ENCODE measurements at places on chromosomes 6 and 20.
A peak's percentile ranks its signal among the peaks of the same experiment; 100 is the strongest.

- DNase-seq: no peak
These were observed 608.3 kb upstream of the CITED2 start for GRCh38 chr6:139982652-139983295.

DNA sequence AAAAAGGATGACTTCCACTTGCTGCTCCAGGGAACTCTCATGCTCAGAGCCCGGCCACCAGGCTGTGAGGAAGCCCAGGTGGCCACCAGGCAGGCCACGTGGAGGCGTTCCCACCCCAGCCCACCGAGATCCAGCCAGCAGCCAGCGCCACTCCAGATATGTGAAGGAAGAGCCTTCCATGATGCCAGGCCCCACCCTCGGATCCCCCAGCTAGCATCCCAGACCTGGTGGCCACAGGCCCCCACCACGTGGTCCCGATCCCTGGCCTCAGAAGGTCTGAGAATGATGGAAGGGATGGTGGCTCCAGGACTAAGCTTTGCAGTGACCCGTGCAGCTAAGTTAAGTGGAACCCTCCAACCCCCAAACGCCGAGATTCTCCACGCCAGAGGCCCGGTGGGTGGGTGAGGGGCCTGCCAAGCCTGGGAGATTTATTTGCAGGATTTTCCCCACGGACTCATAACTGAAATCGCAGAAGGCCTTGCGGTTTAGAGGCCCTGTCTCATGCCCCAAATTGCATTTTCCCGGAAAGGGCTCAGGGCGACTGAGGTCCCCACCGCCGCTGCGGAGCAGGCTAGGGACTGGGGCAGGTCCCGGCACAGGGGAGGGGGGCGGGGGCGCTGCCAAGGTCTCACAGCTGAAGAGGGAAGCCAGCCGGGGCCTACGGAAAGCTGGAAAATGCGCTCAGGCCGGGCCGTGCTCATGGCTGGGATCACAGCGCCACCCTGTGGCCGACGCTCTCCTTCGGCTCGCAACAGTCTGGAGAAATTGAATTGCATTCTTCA is 31.1 kb upstream of the CST7 start:
- DNase-seq: peak; percentile 85

- DNase-seq: no peak
These were observed 44.5 kb downstream of the ATG5 start for GRCh38 chr6:106281088-106281487.

GRCh38 chr20:2814587-2815051 is at the start of gene C20orf141:
Gene C20orf141, plus strand, starts transcription at chr20:2814987. Its CDS starts 198 bp downstream, at chr20:2815185.
- no peak for DNase-seq

DNA sequence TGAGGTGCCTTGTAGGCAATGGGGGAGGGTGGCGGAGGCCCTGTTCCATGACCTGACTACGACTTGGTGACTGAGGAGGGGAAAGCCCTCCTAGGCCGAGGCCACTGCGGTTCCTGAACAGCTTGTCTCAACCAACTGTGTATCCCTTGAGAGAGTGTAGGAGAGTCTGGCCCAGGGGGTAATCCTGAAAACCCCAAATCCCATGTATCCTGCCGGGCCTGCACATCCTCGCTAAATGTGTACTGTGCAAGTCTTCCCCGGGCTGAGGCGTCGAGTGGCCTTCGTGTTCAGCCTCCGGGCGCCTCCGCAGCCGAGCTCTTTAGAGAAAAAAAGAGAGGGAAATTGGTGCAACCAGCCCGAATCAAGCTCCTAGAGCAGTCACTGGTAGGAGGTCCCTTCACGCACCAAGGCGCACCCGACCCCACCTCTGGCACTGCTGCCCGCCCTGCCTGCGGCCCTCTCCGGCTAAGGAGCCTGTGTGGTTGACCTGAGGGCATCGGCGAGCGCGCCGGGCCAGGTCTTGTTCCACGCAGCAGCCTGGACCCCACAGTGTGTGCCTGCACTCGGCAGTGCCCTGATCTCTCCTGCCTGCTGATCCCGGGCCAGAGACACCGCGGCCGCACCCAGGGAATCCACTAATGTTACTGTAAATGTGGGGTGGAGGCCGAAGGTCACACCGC is 7.3 kb downstream of the SIM1 start:
- DNase-seq: no peak

- no peak for DNase-seq
These were observed 43.0 kb downstream of the NTSR1 start for GRCh38 chr20:62751551-62752150.

- no peak for DNase-seq
These were observed 113.3 kb downstream of the LY86 start for GRCh38 chr6:6701864-6702263.

DNA sequence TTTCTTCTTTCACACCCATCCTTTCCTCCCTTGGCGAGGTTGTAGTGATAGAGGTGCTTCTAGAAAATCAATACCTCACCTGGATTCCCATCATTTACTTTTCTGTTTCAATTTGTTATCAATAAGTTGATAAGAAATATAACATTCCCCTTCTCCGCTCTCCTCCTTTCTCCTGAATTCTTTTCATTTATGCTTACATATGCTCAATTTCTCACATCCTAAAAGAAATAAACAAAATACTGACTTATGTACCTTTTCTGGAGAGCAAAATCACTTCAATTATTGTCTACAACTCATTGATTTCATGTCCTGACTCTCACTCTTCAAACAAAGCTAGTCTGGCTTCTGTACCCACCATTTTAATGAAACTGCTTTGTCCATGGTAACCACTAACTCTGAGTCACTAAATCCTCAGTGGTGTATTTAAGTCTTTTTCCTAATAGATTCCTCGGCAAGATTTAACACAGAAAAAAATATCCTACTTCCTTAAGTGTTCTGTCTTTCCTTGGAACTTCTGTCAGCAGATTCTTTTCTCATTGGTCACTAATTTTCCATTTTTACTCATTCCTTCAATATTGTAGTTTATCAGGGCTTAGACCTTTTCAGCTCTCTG is 289.6 kb downstream of the RFPL4B start:
- no peak for DNase-seq

DNA sequence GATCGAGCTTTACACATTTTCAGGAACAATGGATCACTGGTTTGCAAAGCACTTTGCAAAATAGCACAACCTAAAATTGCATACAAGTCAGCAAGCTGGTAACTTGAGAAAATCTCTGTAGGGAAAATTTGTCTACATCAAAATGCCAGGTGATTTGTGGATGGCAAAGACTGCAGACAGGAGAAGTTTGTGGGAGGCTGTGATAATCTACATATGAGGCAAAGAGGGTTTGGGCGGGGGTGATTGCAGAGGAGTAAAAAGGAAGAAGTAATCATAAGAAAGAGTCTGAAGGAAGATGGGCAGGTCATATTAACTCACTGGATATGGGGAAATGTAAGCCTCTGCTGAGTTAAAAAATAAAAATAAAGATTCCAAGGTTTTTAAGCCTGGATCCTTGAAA is 166.3 kb upstream of the STXBP5 start:
- DNase-seq: no peak

- DNase-seq: no peak
These were observed 16.7 kb downstream of the GOPC start for GRCh38 chr6:117585647-117586046.

- no peak for DNase-seq
These were observed 258.8 kb downstream of the GMDS start for GRCh38 chr6:1986454-1987243.

DNA sequence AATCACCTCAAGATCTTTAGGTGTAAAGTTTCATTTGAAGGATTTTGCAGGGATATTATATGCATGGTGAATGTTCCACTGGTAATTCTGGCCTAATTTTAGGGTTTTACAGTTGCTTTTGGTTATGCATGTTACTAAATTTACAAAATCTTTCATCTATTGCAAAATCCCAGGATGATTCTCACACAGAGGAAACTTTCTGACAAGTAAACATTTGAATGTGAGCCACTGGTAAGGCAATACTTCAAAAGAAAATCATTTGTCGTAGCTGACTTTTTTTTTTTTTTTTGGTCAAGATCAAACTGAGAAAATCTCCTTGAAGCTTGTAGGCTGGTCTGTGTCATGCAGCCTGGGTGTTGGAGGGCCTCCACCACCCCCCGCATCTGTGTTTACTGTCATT is 141.9 kb upstream of the EXOC2 start:
- DNase-seq: no peak

DNA sequence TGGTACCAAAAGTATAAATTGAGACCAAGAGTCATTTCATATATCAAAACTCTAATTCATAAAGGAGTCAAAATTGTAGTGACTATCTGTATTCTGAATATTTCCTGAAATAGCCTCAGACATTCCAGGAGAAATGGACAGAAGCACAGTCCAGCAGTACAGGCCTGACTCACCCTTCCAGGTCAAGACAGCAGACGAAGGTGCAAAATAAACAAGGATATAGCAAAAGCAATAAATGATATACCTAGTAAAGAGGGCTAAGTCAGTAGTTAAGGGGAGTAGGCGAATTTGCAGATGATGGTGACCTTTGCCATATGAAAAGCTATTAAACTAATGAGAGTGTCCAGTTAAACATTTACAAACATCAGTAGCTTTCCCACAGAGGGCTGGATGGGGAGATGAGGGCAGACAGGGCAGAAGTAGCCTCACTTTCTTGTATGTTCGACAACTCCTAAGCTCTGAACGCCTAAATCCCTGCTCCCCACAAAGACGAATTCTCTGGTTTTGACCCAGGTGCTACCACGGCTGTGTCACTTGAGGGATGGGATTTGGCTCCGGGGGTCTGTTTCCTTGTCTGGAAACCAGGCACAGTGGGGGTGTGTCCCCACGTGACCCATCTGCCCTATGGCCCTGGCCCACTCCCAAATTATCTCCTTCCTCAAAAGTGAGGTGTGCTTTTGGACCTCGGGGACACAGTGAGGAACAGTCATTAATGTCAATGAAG is 3.6 kb upstream of the SLC52A3 start:
- DNase-seq: no peak

DNA sequence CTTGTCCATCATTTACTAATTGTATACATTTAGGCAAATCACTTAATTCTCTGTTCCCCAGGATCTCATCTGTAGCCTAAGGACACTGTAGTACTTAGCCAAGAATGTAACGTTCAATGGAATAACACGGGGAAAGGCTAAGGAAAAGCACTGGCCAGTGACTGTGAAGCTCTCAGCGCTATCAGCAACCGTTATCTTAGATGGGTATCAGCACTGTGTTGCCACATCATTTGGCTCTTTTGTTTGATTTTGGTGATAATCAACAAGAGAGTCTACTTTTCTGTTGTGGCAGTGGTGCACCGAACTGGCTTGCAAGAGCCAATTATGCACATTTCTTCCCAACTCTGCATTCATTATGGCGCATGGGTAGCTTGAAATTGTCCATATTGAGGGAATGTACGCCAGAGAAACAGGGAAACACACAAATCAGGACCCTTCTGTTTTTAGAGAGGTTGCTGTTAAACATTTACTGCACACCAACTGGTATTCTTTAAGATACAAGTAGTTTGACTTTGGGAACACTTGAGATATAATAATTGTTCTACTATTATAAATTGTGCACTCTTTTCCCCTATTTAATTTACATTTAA is 93.7 kb upstream of the C6orf118 start:
- no peak for DNase-seq

DNA sequence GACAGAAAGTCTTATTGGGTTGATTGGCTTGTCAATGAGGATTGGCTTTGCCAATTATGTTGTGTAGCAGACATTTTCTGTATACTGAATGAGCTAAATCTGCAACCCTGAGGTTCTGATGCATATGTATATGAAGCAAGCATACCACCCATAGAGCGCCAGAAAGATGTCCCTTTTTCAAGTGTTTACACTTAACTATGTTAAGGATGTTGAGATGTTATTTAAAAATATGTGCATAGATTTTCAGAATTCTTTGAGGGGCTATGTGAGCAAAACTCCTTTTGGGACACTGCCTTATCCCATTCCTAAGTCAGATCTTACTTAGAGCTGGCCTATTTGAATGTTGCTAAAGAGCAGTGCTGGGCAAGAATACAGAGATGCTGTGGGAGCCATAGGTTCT is 1.9 kb downstream of the AIG1 start:
- no peak for DNase-seq

DNA sequence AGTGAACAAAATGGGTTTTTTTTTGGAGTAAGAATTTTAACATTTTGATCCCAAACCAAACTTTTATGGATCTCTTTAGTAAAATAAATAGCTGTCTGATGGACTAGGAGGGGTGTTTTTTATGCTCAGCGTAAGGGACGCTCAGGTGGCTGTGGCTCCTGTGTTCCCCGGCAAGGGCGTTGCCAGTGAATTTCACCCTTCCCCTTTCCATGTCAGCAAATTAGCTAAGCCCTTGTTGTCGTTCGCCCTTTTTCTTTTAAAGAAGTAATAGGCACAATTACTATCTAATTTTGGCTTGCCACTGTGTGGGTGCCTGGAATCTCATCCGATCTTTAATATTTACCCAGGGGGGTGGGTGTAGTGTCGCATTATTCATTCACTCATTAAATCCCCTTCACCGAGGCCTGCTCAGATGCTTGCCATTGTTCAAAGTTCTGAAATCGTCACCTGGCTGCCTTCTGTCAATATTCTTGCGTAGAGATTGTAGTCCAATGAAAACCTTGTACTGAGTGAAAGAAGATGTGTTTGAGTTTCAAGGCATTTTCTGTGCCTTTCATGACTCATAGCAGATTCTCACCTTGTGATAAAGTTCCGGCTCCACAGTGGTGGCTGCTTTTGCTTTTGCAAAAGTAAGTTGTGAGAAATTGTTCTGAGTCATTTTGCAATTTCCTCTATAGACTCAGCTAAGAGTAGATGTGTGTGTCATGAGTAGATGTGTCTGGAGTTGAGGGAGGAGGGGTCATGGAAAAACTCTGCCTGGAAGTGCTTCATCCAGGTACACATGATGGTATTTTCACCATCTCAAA is 40.0 kb upstream of the CLDN20 start:
- DNase-seq: no peak

DNA sequence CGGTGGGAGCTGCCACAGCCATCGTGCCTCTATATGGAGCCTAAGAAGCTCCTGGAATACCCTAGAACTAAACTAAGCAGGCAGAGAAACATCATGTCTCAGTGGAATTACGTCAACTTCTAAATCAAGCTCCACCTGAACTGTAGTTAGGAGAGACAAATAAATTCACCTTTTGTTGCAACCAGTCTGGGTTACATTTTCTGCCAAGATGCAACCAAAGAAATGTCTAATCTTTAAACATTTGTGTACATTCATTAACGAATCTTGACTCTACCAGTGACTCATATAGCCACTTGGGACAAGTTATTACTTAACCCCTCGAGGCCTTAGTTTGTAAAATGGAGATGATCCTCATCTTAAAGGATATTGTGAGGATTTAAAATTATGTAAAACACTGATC is 8.9 kb downstream of the PTPRK start:
- no peak for DNase-seq

DNA sequence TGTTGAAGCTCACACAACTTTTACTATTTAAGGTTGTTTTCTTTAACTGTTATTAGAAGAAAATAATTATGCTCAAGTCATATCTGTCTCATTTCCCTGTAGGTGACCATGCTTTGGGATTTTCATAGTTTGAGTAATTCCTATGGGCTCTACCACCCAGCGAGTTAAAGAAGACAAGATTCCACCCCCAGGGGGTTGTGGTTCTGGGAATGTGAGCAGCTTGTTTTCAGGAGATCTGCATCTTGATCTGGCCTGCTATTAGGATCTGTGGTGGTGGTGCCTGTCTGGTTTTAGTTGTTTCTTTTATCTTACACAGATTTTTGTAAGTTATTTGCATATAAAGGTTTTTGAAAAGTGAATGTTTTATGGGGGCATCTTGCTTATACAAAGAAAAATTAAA is 20.2 kb upstream of the REV3L start:
- DNase-seq: no peak

GRCh38 chr20:31863296-31864085 is 6.8 kb downstream of the DUSP15 start:
- DNase-seq: no peak
